Activated T-helper 1 cell treated with anti-CD3 and anti-CD28 coated beads, Interleukin-12 subunit alpha, Interleukin-12 subunit beta, Interleukin-2, Interleukin-4 antibody, amounts not matched to agents 30 ng/mL and 10 ng/mL and 1 ng/mL, durations not matched to agents 14 hours and 24 hours and 36 hours (primary cell): ENCODE measurements at places on chromosomes 6 and 20. TPM values are rescaled to one million over a fixed set of nuclear protein-coding genes. Genes with fewer than 3 reads are reported as not detected.

EPPIN gene
- total RNA-seq = not detected in 2 replicates

OR2B6 gene
- not detected in 2 replicates for total RNA-seq

OR2J3 gene
- not detected in 2 replicates for total RNA-seq

PTPRK gene
- 3.1 and 3.2 TPM in 2 replicates for total RNA-seq

BACH2 gene
- 68.1 and 71.2 TPM in 2 replicates for total RNA-seq

GRCh38 chr20:19618711-19619110, 139.3 kb upstream of the RIN2 start:
- no peak overlapping the region for H3K4me3 ChIP-seq
- no peak overlapping the region for H3K27ac ChIP-seq
- no peak for DNase-seq
- H3K27me3 ChIP-seq = no peaks in the 10 kb centered on the region
- H3K36me3 ChIP-seq = no peaks in the 10 kb centered on the region

- H3K27me3 ChIP-seq = peaks cover 61% of the 10 kb centered on the region
- DNase-seq = no peak
- peaks cover 55% of the 10 kb centered on the region for H3K4me1 ChIP-seq
- H3K27ac ChIP-seq = no peak overlapping the region
- H3K4me3 ChIP-seq = peak overlapping the region; percentile 76
Observed at GRCh38 chr6:30100585-30101443, 12.1 kb downstream of the TRIM31 start.

- no peak overlapping the region for H3K27ac ChIP-seq
- H3K27me3 ChIP-seq = peaks cover 9% of the 10 kb centered on the region
- H3K36me3 ChIP-seq = no peaks in the 10 kb centered on the region
- DNase-seq = no peak
- H3K4me3 ChIP-seq = no peak overlapping the region
Observed at GRCh38 chr20:39097889-39098288, 135.7 kb downstream of the DHX35 start.

GRCh38 chr6:42877695-42878094, 1.7 kb upstream of the RPL7L1 start:
- peak overlapping the region; percentile 51 for H3K4me3 ChIP-seq
- peaks cover 14% of the 10 kb centered on the region for H3K4me1 ChIP-seq
- DNase-seq = no peak
- peaks cover 3% of the 10 kb centered on the region for H3K36me3 ChIP-seq
- no peak overlapping the region for H3K27ac ChIP-seq

GRCh38 chr6:15708231-15708630, 45.4 kb upstream of the DTNBP1 start:
- no peak for DNase-seq
- no peak overlapping the region for H3K27ac ChIP-seq
- no peaks in the 10 kb centered on the region for H3K36me3 ChIP-seq
- peaks cover 8% of the 10 kb centered on the region for H3K27me3 ChIP-seq
- no peak overlapping the region for H3K4me3 ChIP-seq
